ENCODE measurements at places on chromosomes 11 and 22.

- no peak for DNase-seq
These were observed 10.2 kb downstream of the C11orf96 start for GRCh38 chr11:43952401-43953342.

GRCh38 chr11:107268977-107269376, 188.6 kb downstream of the CWF19L2 start:
- DNase-seq, result no peak

- DNase-seq, result no peak
These were observed 1.3 kb downstream of the TBRG1 start for GRCh38 chr11:124623861-124624525.

GRCh38 chr11:9817191-9817590, 153.3 kb downstream of the SWAP70 start:
- no peak for DNase-seq

DNA sequence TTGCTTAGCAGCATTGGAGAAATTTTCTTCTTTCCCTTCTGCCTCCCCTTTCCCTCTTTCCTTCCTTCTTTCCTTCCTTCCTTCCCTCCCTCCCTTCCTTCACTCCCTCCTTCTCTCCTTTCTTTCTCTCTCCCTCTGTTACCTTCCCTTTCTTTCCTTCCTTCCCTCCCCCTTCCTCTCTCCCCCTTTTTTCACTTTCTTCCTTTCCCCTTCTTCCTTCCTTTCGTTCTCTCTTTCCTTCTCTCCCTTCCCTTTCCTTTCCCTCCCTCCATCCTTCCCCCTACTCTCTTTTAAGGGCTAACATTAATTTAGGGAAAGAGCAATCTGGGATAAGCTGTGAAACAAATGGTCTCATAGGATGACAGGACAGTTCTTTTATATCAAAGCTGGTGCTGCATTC, 34.1 kb downstream of the SLC5A1 start:
- DNase-seq, result no peak

- DNase-seq, result peak; percentile 72
These were observed 8.3 kb downstream of the NDUFV1 start for GRCh38 chr11:67614730-67615714.

DNA sequence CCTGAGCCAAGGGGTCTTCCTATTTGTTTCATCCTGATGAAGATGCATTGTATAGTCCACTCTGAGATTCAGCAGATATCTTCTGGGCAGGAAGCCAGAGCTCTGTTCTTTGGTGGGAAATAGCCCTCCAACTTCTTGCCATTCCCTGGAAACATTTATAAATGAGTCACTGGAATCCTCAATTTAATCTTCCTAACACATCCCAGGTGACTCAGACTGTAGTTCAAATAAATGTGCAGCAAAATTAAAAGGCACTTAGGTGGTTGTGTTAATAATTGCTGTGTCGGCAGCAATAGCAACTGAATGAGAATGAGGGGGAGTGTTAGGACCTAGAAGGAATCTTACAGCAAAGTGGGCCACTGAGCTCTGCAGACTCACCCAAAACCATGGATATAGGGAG, 108.6 kb downstream of the INSC start:
- DNase-seq, result no peak

- DNase-seq, result no peak
These were observed 7.2 kb downstream of the LMNTD2 start for GRCh38 chr11:553083-553987.

DNA sequence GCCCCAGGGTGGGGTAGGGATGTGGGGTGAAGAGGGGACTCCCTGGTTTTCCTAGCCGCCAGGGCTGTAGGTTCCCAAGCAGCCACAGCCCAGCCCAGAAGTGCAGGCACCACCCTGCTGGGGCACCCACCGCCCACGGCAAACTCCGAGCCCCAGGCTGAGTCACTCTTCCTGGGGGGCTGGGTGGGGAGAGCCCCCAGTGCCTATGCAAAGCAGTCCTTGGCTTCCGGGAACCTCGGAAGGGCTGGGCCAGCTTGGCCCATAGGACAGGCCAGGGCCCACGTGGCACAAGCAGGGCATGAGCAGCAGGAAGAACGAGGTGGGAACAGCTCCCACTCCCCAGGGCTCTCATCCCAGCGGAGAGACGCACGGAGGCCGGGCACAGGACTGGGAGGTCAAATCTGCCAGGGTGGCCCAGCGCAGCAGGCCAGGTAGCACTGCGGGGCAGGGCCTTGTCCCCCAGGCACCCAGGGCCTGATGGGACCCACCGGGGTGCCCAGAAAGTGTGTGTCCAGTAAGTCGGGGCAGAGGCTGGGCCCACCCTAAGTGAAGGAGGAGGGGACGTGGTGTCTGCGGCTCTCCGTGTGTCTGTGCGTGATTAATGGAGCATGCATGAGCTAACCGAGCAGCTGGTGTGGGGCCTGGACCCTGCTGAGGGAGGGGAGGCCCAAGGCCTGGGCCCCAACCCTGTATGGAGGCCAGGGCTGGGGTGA, 4.6 kb upstream of the IL17REL start:
- DNase-seq, result peak; percentile 88

GRCh38 chr11:116890193-116890592, 52.8 kb upstream of the APOA1 start:
- DNase-seq, result peak; percentile 32
